ENCODE measurements at places on chromosomes 2 and 18. TPM values are rescaled to one million over a fixed set of nuclear protein-coding genes. Genes with fewer than 3 reads are reported as not detected.

ELOA2 gene
- total RNA-seq, result not detected

UNC80 gene
- not detected for total RNA-seq

HRH4 gene
- 0.18 TPM for total RNA-seq

CHRNG gene
- total RNA-seq, result not detected

- DNase-seq, result no peak
These were observed 45.9 kb upstream of the NCK2 start for GRCh38 chr2:105698820-105699219.

DNA sequence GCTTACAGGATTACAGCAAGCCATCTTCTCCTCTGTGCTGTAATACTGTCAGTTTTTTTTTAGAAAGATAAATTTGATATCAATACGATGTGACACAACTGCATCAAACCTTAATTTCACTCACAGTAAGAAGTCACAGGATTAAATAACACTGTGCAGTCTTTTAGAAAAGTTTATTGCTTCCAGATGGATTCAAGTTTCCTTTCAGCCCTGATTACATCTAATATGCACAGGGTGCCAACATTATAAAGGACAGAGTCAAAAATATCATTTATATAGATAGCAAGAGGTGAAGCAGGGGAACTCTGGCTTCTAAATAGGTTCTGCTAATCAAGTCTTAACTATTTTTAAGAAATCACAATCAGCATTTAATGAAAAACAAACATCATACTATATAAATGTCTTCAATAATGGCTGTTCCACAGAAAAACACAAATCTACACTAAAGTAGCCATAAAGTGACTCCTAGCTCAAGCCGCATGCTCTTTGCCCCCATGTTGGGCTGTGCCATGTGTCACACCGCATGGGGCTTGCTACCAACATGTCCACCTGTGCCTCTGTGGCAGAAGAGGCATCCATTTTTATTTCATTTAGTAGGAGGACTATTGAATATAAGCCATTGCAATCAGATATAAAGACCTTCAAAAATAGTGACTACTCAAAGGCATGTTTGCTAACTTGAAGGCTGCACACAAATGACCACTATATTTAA is 35.0 kb downstream of the CERKL start:
- DNase-seq, result no peak

GRCh38 chr2:135775420-135775819 is 33.8 kb downstream of the UBXN4 start:
- DNase-seq, result no peak

DNA sequence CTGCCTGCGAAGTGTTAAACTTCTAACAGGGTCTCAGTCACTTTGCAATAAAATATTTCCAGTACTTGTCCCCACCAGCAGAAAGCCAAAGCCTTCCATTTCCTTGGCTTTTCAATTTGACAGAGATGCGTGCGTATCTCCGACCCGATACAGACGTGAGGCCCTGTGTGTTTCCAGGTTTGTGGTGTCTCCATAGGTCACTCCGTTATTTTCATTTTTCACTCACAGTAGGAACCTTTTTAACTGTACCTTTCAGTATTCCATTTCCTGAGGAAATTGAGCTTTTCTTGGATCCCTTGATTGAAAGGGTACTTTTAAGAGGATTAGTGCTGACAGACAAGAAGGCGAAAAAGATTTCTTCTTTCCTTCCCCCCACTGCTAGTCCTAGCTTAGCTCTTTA is 116.3 kb upstream of the TTN start:
- DNase-seq, result no peak

- no peak for DNase-seq
These were observed 16.6 kb upstream of the GALNT1 start for GRCh38 chr18:35564795-35565453.

DNA sequence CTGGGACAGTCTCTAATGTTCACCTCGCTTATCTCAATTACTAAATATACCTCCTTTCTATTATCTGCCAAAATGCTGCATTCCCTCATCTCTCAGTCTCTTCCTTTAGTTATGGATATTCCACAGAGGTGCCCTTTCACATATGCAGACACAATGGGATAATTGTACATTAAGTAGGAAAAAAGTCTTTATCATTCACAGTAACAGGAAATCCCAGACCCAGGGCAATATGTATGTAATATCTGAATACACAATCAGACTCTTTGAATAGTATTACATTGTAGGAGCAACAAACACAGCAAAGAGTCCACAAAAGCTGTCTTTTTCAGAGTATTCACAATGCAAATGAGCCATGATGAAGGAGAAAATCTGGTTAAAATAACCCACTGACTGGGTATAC is 1399.0 kb upstream of the ZEB2 start:
- DNase-seq, result no peak

DNA sequence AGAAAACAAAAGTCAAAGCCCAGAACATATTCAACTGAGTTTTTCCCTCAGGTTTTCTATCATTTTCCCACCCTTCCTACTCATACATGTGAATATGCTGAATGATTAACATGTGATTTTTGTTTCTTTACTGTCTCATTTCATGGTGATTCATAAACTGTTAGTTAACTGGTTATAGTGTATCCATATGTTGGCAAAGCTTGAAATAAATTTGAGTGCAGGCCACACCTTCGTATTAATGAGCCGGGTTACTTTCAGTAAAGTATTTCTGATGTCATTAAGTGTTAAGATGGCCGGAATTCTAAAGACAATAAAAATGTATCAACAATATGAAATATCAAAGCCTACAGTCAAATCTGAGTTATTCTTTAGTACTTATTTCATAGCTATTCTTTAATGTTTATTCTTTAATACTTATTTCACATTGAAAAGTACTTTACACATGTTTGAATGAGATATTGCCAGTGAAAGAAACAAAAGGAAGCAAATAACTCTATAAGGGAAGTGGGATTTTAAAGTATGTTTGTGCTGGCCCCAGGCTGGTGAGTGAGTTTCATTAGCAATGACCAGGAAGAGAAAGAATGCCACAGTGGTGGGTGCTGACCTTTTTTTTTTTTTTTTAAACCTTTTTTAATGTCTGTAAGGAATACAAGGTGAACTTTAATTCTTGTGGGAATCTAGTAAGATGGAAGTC is 178.6 kb downstream of the NEDD4L start:
- DNase-seq, result no peak

Data from PC-9 (cell line).